ENCODE measurements at places on chromosomes 3 and 15.

GRCh38 chr15:37111427-37111717 lies 11.0 kb upstream of the MEIS2 start:
- DNase-seq: no peak

DNA sequence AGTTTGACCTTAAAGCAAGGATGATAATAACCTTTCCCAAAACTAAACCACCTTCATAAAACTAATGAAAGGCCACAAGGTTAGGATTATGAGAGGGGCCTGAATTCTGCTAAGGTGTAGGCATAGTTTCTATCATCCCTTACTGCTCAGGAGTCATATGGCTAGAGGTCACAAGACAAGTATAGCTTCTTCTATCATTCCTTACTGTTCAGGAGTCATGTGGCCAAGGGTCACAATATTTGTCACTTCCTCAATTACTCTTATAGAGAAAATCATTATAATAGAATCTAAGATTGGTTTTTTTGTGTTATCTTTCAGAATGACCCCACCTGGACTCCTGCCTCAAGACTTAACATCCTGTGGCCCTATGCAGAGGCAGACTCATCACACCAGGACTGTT lies 36.6 kb downstream of the HERC1 start:
- no peak for DNase-seq

GRCh38 chr3:22745321-22745720 lies 457.8 kb upstream of the UBE2E2 start:
- no peak for DNase-seq

GRCh38 chr15:85556618-85556895 lies 176.2 kb downstream of the AKAP13 start:
- DNase-seq: no peak

- DNase-seq: no peak
Measured at GRCh38 chr15:67746022-67746421, 79.3 kb upstream of the SKOR1 start.

DNA sequence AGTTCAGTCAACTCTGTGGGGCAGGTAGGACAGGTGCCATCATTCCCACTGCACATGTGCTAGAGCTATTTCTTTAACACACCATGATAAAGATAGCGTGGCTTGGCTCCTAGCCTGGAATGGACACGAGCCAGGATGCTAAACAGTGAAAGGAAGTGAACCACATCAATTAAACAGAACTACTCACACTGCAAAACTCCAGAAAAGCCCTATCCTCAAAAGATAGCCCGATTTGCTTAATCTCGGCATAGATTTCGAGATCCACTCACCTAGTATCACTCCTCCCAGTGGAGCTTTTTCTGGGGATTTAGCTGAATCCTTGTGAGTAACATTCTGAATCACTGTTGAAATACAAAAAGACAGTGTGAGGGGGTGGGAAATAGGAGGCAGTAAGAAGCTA lies 118.0 kb downstream of the ABI3BP start:
- no peak for DNase-seq

GRCh38 chr15:48754011-48754410 lies 56.9 kb downstream of the CEP152 start:
- no peak for DNase-seq

DNA sequence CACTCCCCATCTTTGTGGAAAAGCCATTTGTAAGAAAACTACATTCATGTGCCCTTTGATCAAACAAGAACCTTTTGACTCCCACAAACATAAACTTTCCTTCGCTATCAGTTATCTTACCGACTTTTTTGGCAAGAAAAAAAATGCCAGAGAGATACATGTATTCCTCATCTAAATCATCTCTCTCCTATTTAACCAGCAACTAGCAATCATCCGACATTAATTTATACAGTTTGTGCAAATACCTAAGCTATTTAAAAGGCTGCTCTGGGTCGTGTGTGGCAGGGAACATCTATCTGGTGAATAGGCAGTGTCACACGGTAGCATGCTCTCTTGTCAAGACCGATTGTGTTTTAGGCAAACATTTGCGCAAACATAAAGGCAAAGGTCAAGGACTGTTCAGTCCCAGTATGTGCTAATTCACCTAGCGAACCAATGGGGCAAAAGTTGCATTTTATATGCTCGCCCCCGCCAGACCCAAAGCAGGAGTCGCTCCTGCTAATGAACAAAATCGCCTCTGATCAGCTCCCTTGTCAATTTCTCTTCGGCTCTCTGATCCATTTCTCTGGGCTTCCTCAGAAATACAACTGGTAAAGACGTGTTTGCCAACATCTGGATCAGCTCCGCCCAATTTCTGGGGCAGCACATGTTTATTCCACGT lies 37.7 kb downstream of the ZIC4 start:
- no peak for DNase-seq

GRCh38 chr15:72706266-72706665 lies 20.3 kb downstream of the BBS4 start:
- DNase-seq: no peak

GRCh38 chr15:98968576-98968975 lies 39.0 kb downstream of the PGPEP1L start:
- no peak for DNase-seq

DNA sequence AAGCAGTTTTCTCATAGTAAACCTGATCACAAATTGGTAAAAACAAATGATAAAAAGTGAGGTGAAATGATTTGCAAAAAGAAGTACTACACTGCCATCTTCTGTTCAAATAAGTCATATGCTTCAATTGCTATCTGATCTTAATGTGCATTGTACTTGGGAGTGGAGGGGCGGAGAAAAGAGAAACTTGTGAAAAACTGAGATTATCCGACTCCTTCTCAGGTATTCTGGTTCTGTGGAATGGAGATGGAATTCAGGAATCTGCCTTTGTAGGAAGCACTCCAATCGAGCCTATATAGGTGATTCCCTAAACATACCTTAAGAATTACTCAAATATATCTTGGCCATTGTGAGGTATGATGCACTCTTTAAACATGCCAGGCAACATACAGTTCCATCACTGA lies 180.6 kb downstream of the CHL1 start:
- DNase-seq: no peak

GRCh38 chr3:129199366-129199765 lies 15.7 kb upstream of the CNBP start:
- no peak for DNase-seq
